ENCODE measurements at places on chromosomes 12 and 14.

DNA sequence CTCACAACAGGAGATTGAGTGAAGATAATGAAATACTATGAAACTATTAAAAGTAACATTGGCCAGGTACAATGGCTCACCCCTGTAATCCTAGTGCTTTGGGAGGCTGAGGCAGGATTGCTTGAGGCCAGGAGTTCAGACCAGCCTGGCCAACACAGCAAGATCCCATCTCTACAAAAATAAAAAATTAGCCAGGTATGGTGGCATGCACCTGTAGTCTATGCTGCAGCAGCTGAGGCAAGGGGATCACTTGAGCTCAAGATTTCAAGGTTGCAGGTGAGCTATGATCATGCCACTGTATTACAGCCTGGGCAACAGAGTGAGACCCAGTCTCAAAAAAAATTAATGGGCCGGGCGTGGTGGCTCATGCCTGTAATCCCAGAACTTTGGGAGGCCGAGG is 14.9 kb downstream of the RAD9B start:
- 0 out of 2 replicates have a peak, but pooled peaks cover 2% of the 10 kb centered on the region for H3K27me3 ChIP-seq
- DNase-seq = no peak
- H3K4me1 ChIP-seq = no peaks in the 10 kb centered on the region
- H3K36me3 ChIP-seq = no peaks in the 10 kb centered on the region

DNA sequence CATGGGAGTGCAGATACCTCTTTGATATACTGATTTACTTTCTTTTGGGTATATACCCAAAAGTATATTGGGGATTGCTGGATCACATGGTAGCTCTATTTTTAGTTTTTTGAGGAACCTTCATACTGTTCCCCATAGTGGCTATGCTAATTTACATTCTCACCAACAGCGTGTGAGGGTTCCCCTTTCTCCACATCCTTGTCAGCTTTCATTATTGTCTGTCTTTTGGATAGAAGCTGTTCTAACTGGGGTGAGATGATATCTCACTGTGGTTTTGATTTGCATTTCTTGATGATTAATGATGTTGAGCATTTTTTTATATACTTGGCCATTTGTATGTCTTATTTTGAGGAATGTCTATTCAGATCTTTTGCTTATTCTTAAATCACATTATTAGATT is 44.1 kb upstream of the JDP2 start:
- H3K4me3 ChIP-seq = no peak overlapping the region
- H3K27ac ChIP-seq = no peak overlapping the region
- H3K36me3 ChIP-seq = peaks cover 10% of the 10 kb centered on the region
- peaks cover 47% of the 10 kb centered on the region for H3K27me3 ChIP-seq
- DNase-seq = no peak
- H3K4me1 ChIP-seq = no peaks in the 10 kb centered on the region

DNA sequence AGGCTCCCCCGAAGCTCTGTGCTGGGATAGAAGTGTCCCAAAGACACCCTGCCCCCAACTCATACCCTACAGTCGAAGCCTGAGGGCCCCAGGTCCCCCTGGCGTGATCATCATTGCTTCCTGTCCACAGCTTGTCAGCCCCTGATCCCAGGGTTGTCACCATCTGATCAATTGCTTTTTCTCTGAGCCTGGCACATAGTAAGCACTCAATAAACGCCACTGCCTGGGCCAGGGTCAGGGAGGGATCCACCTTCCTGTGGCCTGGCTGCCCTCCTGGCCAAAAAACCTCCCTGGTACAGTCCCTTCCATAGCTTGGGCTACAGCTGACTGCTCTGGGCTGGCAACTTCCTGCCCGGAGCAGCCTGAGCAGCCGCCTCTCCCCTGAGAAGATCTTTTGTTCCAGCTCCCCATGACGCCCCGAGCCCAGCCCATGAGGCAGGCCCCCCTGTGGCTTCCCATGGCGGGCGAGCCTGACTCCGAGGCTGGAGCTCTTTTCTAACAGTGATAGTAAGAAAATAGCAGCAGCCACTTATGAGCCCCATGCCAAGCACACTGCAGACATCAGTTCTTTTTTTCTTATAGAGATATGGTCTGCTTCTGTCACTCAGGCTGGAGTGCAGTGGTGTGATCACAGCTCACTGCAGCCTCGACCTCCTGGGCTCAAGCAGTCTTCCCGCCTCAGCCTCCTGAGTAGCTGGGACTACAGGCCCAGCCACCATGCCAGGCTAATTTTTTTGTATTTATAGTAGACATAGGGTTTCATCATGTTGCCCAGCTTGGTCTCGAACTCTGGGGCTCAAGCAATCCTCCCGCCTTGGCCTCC is 6.5 kb downstream of the SH2B3 start:
- peaks cover 5% of the 10 kb centered on the region for H3K36me3 ChIP-seq
- H3K4me3 ChIP-seq = peak overlapping the region; percentile 54
- peak overlapping the region; percentile 97 for H3K27ac ChIP-seq
- peaks cover 80% of the 10 kb centered on the region for H3K4me1 ChIP-seq
- H3K27me3 ChIP-seq = no peaks in the 10 kb centered on the region

DNA sequence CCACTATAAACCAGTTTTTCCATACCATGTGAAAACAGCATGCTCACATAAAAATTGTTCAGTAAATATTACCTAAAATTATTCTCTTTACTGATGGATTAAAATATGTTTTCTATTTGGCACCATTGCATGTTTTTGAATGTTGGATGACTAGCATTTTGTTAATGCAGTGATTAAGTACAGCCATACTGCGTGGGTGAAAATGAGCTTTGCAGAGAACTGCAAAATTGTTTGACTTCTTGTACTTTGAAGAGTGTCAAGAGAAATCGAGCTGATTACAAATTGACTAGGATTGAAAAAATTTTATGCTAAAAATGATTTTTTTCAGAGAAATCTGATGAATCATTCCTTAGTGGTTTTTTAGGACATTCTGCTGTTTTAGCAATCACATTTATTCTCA is 452.9 kb downstream of the RPL10L start:
- H3K36me3 ChIP-seq = no peaks in the 10 kb centered on the region
- no peaks in the 10 kb centered on the region for H3K4me1 ChIP-seq
- H3K27ac ChIP-seq = no peak overlapping the region
- no peak for DNase-seq
- no peaks in the 10 kb centered on the region for H3K27me3 ChIP-seq

DNA sequence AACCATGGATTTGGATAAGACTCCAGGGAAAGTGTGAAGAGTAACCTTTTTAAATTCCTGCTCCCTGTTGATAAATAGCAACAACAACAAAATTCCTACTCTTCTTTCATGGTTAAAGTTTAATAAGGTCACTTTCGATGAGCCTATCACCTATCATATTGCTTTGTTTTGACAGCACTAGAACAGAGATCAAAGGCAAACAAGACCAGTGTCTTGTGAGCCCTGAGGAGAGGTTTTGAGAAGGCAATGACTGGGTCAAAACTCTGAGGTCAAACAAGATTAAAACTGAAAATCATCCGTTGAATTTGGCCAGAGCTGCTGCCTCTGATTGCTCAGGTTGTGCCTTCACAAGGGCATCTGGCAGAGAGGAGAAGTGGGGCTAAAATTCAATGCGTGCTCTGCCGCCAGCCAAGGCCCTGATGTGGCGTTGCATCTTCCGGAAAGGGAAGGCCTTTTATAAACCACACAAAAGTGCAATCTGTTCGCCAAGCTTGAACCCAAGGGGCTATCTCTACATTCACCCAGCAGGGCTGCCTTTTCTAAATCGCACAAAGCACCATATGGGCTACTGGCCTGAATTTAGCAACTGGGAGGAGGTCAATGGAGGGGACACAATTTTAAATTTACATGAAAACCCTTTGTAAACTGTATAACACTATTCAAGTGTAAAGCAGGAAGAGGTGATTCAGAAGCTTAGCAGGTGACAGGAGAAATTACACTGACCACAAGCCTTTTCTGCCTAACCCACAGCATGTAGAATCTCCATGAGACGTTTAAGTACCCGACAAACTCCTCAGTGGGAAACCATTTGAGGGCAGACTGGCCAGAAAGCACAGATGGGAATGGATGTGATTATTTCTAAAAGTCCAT is 140.8 kb downstream of the DAD1 start:
- H3K27me3 ChIP-seq = peaks cover 30% of the 10 kb centered on the region
- no peak overlapping the region for H3K4me3 ChIP-seq
- no peak overlapping the region for H3K27ac ChIP-seq
- DNase-seq = no peak
- no peaks in the 10 kb centered on the region for H3K36me3 ChIP-seq

GRCh38 chr14:47262801-47263200 is 412.6 kb downstream of the MDGA2 start:
- H3K27ac ChIP-seq = no peak overlapping the region
- H3K27me3 ChIP-seq = no peaks in the 10 kb centered on the region
- no peak overlapping the region for H3K4me3 ChIP-seq
- peaks cover 4% of the 10 kb centered on the region for H3K36me3 ChIP-seq
- H3K4me1 ChIP-seq = no peaks in the 10 kb centered on the region
- DNase-seq = no peak

GRCh38 chr14:100684961-100685360 is 41.7 kb upstream of the DLK1 start:
- no peak overlapping the region for H3K27ac ChIP-seq
- peaks cover 5% of the 10 kb centered on the region for H3K36me3 ChIP-seq
- no peak overlapping the region for H3K4me3 ChIP-seq
- peaks cover 49% of the 10 kb centered on the region for H3K4me1 ChIP-seq
- peaks cover 2% of the 10 kb centered on the region for H3K27me3 ChIP-seq
- DNase-seq = no peak

- no peak overlapping the region for H3K4me3 ChIP-seq
- H3K27me3 ChIP-seq = no peaks in the 10 kb centered on the region
- no peak overlapping the region for H3K27ac ChIP-seq
Observed at GRCh38 chr14:41022932-41023331, 583.7 kb upstream of the LRFN5 start.

DNA sequence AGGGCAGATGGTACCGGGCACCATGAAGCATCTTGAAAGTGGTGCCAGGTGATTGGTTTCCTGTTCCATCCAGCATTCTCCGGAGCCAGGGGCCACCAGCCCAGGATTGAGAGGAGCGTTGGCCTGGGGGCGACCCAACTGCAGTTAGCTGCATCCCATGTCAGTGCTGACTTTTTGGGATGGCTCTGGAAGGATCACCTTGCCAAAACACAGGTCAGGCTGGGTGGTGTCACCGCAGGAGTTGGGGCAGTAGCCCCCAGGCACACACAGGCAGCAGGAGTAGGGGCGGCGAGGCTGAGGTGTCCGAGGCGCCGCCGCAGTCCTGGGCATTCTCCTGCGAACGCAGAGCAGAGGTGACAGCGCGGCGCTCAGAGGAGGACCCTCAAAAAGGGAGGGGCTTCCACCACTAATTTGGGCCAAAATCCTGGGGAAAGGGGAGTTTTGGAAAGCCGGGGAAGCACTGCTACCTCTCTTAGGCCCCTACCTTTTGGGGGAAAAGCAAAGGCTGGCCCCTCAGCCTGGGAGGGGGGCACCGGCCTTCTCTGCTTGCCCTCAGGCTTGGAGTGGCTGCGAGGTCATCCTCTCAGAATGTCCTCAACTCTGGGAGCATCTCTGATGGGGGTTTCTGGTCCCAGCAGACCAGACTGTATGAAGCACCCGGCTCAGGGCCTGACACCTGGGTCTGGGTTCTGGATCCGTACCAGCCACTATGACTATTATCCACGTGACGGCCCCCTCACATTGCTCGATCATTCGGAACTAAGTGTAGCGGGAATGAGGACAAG is 26.7 kb upstream of the LRTM2 start:
- peaks cover 2% of the 10 kb centered on the region for H3K27me3 ChIP-seq
- DNase-seq = no peak
- H3K36me3 ChIP-seq = no peaks in the 10 kb centered on the region
- peaks cover 18% of the 10 kb centered on the region for H3K4me1 ChIP-seq
- no peak overlapping the region for H3K4me3 ChIP-seq

DNA sequence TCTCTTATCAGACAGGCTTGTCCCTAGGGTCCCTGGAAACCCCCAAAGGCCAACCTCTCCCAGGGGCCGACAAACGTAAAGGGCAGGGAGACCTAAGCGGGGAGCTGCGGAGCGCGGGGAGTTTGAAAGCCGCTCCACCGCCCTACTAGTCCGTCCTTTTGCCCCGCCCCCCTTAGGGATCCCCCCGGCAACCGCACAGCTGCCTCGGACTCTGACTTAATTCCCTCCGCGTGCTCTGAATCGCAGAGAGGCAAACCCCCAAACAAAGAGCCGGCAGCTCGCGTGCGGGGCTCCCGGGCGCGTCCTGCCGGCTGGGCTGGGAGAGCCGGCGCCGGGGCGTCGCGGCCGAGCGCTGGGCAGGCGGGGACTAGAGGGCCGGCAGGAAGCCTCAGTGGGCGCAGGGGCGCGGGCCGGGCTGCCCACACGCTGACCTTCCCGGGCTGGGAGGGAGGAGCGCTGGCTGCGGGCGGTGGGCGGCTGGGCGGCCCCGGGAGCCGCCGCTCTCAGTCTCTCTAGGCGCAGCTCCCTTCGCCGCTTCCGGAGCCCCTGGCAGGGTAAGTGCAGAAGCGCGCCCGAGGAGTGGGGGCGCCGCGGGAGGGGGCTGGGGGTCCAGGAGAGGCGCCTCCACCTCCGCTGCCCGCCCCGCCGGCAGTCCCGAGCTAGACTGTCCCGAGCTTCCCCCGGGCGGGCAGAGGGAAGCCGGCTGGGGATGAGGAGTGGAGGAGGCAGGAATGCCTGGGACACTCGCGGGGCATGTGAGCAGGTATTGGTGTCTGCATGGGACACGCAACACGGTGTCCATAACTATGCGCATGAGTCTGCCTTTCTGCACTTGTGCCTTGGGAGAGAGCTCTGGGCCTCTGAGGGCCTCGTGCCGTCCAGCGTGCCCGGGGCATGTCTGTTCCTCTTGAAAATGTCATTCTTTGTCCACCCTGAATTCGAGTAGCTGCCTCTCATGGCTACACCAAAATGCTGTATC is at the start of gene TSPAN11:
Gene TSPAN11, plus strand, starts transcription at position 506 of the 979 bp plus-strand sequence. CDS start 27,244 bp downstream, outside the sequence.
- H3K4me3 ChIP-seq = peak within 1 kb of the TSS; percentile 37
- H3K27me3 ChIP-seq = peaks cover 31% of the 10 kb centered on the region

DNA sequence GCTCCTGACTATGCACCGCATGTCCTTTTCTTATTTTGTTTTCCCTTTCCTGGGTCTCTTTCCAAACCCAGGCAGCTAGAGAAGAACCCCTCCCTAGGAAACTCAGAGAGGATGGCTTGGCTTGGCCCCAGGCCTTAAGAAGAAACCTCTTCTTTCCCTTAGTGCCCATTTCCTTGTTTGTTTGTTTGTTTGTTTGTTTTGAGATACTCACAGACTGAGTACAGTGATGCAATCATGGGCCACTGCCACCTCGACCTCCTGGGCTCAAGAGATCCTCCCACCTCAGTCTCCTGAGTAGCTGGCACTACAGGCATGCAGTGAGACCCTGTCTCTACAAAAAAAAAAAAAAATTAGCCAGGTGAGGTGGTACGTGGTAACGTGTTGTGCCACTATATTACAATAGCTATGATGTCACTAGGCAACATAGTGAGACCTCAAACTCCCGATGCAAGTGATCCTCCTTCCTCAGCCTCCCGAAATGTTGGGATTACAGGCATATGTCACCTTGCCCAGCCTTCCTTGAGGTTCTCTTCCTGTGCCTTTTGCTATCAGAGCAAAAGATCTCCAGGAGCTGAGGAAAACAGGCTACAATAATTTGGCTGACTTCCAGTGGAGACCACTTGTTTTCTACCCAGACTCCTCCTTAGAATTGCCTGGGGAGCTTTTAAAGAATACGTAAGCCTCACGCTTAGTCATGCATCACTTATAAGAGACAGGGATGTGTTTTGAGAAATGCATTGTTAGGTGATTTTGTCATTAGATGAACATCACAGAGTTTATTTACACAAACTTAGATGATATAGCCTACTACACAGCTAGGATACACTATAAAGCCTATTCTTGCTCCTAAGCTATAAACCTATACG is 34.5 kb upstream of the LGALS3 start:
- H3K4me3 ChIP-seq = no peak overlapping the region
- H3K27me3 ChIP-seq = peaks cover 1% of the 10 kb centered on the region
- no peaks in the 10 kb centered on the region for H3K36me3 ChIP-seq
- DNase-seq = peak; percentile 65
- 0 out of 2 replicates have a peak overlapping the region, but pooled peaks have one; percentile 33 for H3K27ac ChIP-seq
- peaks cover 25% of the 10 kb centered on the region for H3K4me1 ChIP-seq

Measured in HFFc6 (cell line).